ENCODE measurements at places on chromosomes 16 and 17.

- peak; percentile 89 for DNase-seq
These were observed 15.8 kb upstream of the EEF2K start for GRCh38 chr16:22190081-22190775.

DNA sequence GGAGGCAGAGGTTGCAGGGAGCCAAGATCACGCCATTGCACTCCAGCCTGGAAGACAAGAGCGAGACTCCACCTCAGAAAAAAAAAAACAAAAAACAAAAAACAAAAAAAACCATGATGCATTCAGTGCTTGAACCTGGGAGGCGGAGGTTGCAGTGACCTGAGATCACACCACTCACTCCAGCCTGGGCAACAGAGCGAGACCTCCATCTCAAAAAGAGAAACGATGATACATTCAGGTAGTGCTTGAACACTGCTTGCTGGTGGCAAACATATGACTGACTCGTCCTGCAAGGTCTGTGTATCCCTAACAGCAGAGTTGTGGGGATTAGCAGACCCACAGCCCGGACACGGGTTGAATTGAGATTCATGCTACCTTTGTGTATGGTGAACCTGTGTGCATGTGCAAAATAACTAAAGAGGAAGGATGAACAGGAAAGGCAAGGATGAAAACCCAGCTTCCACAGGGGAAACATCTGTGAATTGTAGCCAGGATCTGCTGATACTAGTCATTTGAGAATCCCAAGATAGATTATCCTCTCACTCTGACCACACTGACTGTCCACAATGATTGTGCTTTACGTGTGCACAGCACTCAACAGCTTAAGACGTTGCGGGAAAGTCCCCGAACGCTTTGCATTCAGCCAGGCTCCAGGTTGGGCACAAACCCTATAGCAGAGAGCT is 52.4 kb upstream of the MRPS23 start:
- DNase-seq, result no peak

GRCh38 chr17:80091376-80091775 is 10.0 kb upstream of the GAA start:
- DNase-seq, result no peak

- DNase-seq, result no peak
These were observed 904 bp downstream of the SLC6A2 start for GRCh38 chr16:55656691-55657092.

- DNase-seq, result no peak
These were observed 1.0 kb downstream of the SSTR2 start for GRCh38 chr17:73165616-73166404.

DNA sequence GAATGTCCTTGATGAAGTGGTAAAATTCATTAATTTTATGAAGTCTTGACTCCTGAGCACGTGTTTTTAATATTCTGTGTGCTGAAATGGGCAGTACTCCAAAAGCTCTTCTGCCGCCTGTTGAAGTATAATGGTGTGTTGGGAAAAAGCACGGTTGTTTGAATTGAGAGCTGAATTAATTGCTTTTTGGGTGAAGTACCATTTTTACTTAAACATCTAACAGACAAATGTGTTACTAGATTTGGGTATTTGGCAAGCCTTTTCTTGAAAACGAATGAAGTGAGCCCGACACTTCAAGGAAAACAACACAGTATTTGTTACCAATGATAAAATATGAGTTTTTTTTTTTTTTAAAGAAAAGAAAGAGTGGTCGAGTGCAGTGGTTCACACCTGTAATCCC is 22.5 kb downstream of the WWP2 start:
- no peak for DNase-seq

DNA sequence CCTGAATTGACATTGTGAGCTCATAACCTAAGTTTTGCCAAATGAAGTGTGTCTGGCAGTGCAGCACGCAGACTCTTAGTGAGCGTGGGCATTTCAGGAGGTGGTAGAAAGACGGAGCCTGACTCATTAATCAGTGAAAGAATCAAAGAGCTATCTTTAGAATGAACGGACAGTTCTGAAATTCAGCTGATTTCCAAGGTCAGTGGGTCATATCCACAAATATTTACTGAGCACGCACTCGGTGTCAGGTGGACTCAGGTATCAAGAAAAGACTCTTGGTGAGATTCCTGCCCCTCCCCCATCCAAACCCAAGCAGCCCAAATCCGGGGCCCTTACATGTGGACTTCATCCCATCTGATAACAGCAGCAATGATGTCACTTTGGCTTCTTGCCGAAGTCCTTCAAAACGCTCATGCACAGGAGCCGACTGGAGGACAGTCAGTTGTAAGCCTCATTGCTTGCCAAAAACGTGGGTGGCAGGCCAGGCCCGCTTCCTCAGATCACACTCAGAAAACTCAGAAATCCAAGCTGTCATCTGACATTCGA is 185.8 kb downstream of the HS3ST3A1 start:
- no peak for DNase-seq

DNA sequence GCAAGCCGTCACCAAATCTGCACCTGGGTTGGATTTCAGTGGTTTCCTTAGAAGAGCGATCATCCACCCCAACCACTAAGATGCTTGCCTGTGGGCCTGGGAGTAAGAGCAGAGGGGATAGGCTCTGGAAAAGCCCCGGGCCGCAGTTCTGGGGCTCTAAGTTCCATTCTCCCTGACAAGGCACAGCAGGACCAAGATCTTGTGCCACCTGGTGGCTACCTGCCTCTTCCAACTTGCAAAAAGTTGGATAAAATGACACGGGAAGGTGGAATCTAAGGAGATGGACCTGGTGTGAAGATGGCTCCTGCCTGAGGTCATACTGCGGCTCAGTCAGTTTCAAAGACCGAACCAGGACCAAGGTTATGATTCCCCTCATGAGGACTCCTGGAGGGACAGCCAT is 42.3 kb downstream of the ABCC12 start:
- no peak for DNase-seq

DNA sequence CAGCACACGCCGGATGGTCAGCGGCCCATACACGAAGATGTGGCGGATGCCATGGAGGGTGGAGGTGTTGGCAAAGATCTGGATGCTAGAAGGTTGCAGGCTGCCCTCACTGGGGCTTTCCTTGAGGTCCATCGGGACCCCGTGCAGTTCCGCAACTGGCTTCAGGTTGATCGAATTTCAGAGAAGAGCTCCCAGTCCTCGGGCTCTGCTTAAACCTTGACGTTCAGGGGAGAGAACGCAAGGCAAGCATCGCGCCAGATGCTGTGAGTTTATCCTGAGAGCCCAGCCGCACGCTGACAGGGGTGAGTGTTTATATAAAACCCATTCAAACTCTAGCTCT is 98.7 kb upstream of the CCL2 start:
- no peak for DNase-seq

DNA sequence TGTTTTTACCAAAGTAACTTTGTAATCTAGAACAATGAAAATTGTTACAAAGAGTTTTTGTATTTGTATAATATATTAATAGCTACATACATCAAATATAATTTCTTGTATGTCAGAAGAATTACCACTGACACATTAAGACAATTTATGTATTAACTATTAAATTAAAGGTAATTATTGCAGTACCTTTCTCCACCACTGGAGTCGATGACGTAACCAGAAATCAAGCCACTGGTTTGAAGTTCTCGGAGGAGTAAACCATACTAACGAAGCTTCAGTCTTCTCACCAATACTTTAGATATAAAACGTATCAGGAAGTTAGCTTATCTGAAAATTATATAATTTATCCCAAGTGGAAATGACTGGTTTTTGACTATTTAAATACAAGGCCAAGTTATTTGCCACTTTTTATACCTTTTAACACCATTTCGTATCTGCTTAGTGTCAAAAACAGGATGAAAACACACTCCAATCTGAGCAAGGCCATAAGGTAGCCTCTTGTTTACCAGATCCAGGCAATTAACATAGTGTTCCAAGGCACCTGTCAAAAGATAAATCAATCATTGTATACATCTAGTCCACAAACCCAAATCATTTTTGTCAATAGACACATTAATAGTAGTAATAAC is 4.3 kb downstream of the POLG2 start:
- peak; percentile 50 for DNase-seq

- DNase-seq, result peak; percentile 54
These were observed 51.5 kb downstream of the LDHD start for GRCh38 chr16:75065149-75065505.

GRCh38 chr16:74438492-74438979 is 17.3 kb upstream of the CLEC18B start:
- DNase-seq, result peak; percentile 49

GRCh38 chr16:86929057-86929871 is 350.9 kb downstream of the FOXL1 start:
- no peak for DNase-seq

DNA sequence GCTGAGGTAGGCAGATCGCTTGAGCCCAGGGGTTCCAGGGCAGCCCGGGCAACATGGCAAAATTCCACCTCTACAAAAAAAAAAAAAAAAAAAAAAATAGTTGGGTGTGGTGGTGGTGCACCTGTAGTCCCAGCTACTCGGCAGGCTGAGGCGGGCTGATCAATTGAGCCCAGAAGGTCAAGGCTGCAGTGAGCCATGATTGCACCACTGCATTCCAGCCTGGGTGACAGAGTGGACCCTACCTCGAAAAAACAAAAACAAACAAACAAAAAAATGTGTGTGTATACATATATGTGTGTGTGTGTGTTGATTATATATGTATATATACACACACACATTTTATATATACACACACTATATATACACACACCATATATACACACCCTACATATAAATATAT is 39.1 kb upstream of the TBC1D3K start:
- DNase-seq, result no peak

- DNase-seq, result no peak
These were observed 361.3 kb downstream of the FOXL1 start for GRCh38 chr16:86939609-86940008.

DNA sequence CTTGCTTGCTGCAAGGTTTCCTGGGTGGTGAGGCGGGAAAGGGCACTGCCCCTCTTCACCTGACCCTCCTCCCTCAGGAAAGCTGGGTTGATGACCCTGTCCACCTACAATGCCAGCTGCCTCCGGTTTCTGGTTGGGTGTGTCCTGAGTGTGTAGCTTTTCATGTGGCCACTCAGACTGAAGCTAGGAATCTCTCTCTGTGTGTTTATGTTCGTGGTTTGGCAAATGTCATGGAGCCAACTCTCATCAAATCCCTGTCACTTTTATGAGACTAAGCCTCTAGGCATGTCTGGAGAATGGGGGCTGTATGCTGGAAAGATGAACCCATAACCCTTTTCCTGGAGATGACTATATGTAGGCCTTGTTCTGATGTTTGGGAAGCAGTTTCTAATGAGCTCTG is 17.1 kb downstream of the PLEKHG4 start:
- no peak for DNase-seq

GRCh38 chr16:89039756-89040155 is 53.9 kb upstream of the ACSF3 start:
- DNase-seq, result no peak

GRCh38 chr17:45940293-45940692 is 45.9 kb downstream of the MAPT start:
- DNase-seq, result no peak

- DNase-seq, result peak; percentile 46
These were observed 15.7 kb downstream of the SLC16A3 start for GRCh38 chr17:82244413-82245133.

GRCh38 chr16:30075503-30076275 is at the start of gene PPP4C:
Gene PPP4C (plus strand): TSS chr16:30075994. CDS start chr16:30076378, 384 bp downstream.
- DNase-seq, result peak; percentile 92

DNA sequence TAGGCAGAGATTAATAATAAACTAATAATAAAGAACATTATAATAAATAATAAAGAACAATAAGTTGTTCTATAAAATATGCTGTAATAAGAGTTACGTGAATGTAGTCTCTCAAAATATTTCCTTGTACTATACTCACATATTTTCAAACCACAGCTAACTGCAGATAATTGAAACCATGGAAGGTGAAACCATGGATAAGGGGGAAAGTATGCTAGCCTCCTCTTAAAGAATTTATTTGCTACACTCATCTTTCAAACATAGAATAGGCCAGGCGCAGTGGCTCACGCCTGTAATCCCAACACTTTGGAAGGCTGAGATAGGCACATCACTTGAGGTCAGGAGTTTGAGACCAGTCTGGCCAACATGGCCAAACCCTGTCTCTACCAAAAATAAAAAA is 18.5 kb downstream of the CYTH1 start:
- DNase-seq, result no peak

DNA sequence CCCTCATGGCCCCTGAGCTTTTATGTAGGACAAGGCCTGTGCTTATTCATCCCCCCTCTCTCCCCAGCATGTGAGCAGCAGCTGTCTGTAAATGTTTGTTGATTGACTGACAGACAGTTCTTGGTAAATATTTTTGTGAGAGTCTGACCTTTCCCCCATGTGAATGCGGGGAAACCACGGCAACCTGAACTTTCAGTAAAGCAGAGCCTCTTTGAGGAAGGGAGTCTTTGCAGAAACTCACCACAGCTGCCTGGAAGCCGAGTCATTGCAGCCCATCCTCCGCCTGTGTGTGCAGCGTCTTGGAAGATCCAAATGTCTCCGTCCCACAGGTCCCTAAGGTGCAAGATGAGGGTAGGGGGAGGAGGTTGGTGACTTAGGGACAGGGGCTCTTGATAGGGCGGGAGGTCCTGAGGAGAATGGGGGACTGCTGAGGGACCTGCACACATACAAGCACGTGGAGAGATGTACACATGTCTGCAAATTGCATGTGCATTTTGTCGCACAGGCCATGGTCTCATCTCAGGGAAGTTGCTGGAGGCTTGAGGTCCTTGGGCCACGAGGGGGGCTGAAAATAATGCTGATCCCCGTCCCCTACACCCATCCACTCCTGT is 23.0 kb upstream of the IL21R start:
- DNase-seq, result peak; percentile 43

- no peak for DNase-seq
These were observed 77.8 kb downstream of the MYH10 start for GRCh38 chr17:8552577-8553320.

DNA sequence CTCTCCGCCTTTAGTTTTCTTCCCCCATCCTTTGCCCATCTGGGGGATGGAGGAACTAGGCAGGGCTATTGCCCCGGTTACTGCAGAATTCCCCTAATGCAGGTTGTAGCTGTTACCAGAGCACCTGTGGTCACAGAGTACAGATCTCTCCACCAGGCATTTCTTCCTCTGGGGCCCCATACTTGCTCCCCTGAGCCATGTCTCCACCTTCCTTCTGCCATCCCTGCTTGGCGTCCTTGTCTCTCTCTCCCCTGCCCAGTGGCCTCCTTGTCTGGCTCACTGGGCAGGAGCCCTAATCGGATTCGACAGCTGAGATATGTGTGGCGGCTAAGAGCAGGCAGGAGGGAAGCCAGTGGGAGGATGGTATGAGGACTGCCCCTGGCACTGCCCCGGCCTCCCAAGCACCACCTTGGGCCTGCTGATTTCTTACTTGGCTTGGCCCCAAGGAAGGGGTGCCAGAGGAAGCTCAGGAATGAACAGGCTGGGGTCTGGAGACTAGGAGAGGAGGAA is 2.0 kb downstream of the RARA start:
- no peak for DNase-seq

- no peak for DNase-seq
These were observed 28.5 kb downstream of the CYTH1 start for GRCh38 chr17:78753316-78754250.

- no peak for DNase-seq
These were observed 18.4 kb upstream of the ITGA3 start for GRCh38 chr17:50037321-50038107.
